ENCODE measurements at places on chromosomes 4 and X. TPM values are rescaled to one million over a fixed set of nuclear protein-coding genes. Genes with fewer than 3 reads are reported as not detected.

PCDH7 gene
- 44.1 TPM for total RNA-seq

GRCh38 chrX:123357941-123358340 lies 173.9 kb downstream of the GRIA3 start:
- DNase-seq: no peak

DNA sequence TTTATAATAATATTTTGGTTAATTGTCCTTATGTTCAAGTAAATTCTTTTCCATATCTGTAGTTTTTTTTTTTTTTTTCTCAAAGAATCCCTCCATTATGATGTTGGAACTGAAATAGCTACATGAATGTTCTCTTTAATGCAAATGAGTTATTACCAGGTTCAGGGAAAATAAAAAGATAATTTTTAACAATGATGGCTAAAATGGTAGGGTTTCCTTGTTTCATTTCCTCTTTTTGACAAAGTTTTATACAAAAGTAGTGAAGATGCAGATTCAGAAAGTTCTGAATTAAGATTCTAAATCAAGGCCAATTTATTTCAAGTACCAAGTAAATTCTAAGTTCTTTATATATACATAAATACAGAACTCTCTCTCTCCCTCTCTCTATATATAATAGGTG lies 779.0 kb upstream of the INTU start:
- DNase-seq: no peak

AGTR2 gene
- not detected for total RNA-seq

SLC16A2 gene
- 5.3 TPM for total RNA-seq

HSFX3 gene
- total RNA-seq: not detected

- DNase-seq: peak; percentile 90
Observed at GRCh38 chr4:152038238-152038637, 277.4 kb upstream of the GATB start.

DNA sequence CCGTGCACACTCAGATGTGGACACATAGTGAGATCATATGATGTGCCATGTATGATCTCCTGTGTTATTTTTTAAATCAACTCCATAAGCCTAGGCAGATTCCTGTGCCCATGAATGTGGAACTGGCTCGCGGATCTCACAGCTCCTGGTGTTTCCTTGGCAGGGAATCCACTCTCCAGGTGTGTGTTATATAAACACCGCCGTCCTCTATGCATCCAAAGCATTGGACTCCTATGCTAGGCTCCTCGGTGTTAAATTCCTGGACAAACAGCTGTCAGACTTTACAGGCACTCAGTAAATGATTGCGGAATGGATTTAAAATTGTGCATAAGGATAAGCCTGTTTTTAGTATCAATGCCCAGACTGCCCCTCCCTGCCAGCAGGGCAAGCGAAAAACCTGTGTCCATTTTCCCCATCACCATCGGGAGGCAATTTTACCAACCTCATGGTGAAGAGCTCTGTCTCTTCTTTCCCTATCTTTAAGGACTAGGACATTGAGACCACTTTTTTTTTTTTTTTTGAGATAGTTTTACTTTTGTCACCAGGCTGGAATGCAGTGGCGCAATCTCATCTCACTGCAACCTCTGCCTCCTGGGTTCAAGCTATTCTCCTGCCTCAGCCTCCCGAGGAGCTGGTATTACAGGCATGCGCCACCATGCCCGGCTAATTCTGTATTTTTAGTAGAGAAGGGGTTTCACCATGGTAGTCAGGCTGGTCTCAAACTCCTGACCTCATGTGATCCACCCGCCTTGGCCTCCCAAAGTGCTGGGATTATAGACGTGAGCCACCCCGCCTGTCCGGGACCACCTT lies 23.6 kb upstream of the GPR78 start:
- no peak for DNase-seq

PCDH10 gene
- 0.90 TPM for total RNA-seq

DNA sequence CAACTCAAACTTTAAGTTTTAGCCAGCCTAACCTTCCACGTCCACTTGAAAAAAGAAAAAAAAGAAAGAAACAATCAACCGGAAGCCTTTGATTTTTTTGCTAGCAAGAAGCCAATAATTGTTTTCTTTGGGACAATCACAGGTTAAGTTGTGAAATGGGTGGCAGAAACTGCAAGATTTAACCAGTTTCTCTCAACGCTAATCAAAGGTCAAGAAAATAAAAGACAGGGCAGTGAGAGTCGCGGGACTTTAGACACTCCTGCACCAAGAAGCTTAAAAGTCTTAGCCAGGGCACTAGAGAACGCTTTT lies 1.0 kb downstream of the ACSL1 start:
- DNase-seq: no peak

- no peak for DNase-seq
Observed at GRCh38 chr4:109592367-109592766, 32.3 kb downstream of the MCUB start.

SEC24B gene
- total RNA-seq: 19.0 TPM

GRCh38 chr4:38099908-38100407 lies 139.8 kb downstream of the PTTG2 start:
- peak; percentile 87 for DNase-seq

DNA sequence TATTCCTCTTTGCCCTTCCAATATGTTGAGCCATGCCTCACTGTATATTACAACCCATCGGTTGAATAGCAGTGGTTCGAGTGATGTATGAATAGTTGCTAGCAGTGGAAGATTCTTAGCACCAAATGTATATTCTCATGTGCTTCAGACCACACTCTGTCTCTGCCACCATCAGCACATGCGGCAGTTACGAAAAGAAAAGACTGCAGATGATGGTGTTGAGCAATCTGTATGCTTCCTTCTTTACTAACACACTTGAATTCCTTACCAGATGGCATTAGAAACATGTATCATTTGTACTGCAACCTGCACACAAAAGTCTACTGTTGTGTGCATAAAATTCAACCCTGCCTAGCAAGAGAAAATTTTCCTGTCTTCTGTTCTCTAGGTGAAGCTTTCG lies 214.6 kb downstream of the ENOX2 start:
- DNase-seq: no peak

ALPK1 gene
- 8.6 TPM for total RNA-seq

DNA sequence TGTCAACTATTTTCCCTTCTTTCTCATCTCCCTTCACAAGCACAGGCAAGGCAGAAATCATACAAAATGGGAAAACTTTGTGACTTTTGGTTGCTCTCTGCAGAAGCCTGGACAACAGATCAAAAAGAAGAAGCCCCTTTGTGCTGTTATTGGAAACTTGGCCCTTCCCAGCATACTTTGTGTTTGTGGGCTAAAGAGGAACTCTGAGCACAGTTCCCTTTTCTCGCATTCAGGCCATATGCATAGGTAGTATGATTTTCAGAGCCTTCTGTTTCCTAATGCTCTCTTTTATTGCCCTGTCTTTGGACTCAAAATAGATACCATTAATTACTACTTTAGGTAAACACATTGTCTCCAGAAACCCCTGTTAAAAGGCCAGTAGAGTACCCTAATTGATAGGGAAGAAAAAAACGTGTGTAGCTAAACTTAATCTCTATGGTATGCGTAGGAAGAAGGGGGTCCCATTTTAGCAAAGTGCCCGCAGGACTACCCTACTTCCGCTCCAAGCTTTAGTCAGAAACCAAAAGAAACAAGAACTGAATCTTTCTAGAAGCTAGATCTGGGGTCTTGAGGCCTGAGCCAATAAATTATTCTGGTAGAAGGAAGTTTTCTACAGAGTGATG lies 26.6 kb downstream of the VSIG4 start:
- no peak for DNase-seq

DNA sequence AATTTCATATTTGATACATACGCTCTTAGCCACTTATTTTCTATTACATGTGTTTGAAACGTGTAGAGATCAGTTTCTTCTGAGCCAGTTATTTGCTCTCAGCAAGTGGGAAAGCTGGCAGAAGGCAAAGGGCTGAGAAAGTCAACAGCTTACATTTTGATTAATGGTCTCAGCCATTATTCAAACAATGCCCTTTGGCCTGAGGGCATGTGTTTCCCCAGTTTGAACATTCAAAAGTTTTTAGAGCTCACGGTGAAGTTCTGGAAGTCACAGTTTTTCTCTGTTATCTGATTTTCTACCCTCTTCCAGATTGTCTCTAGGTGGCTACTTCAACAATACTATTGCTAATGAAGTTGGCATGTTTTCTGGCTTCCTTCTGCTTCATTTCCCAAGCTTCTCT lies 591.8 kb upstream of the CPEB2 start:
- DNase-seq: no peak

ZRSR2 gene
- 4.7 TPM for total RNA-seq

PABPC5 gene
- total RNA-seq: 0.90 TPM

MAGEB17 gene
- total RNA-seq: under 0.01 TPM

GRCh38 chr4:180966312-180966711 lies 1276.9 kb upstream of the TENM3 start:
- no peak for DNase-seq

TMEM185A gene
- 10.3 TPM for total RNA-seq

GRCh38 chr4:169677150-169677748 lies 56.9 kb downstream of the CLCN3 start:
- DNase-seq: no peak

DNA sequence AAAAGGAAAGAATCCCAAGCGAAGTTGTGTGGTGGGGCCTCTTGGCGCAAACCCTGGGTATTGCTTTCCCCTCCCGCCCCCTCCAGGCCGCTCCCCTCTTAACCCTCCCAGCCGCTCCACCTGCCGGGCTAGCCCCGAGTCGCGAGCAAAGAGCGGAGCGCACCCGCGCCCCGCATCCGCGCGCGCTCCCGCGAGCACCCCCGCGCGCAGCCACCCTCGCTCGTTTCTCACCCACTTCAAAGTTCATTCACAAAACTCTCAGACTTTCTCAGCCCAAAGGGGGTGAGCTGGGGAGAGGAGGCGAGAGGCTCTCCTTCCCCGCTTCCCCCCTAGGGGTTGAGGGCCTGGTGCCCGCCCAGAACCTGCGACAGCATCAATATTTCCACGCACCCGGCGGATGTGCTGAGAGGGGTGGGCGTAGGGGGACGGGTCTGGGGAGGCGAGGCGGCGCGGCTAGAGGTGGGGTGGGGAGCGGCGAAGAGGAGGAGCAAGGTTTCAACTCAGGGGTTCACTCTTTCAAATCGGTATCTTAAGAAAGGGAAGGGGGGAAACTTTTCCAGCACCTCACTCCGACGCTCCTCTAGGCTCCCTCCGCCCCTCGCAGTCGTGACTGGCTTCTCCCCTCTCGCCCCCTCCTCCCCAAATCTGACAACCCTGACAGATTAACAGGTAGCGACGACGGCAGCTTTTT lies 1.8 kb downstream of the MAML3 start:
- DNase-seq: no peak

TEC gene
- 1.1 TPM for total RNA-seq

GRCh38 chrX:111555406-111555958 lies 44.0 kb downstream of the SERTM2 start:
- DNase-seq: no peak

GRCh38 chr4:17561195-17561909 lies 15.6 kb upstream of the LAP3 start:
- DNase-seq: peak; percentile 79
